GM19239 (cell line): ENCODE measurements at places on chromosomes 12 and 14.
A peak's percentile ranks its signal among the peaks of the same experiment; 100 is the strongest.

DNA sequence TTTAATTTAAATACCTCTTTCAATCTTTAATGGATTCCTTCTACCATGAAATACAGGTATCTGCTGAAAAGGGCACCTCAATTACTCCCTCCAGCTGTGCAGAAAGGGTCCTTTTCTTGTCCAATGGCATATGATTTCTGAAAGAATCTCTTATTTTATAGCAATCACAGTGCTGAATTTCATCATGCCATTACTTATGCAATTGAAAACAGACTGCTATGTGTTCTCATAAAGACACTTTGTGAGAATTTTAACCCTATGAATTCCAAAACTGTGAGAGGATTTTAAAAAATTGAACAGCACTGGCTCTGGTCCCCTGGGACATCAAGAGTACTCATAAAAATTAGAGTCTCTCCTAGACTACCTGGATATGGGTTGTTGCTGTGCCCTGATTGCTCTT lies 45.9 kb upstream of the CNOT2 start:
- DNase-seq, result no peak

DNA sequence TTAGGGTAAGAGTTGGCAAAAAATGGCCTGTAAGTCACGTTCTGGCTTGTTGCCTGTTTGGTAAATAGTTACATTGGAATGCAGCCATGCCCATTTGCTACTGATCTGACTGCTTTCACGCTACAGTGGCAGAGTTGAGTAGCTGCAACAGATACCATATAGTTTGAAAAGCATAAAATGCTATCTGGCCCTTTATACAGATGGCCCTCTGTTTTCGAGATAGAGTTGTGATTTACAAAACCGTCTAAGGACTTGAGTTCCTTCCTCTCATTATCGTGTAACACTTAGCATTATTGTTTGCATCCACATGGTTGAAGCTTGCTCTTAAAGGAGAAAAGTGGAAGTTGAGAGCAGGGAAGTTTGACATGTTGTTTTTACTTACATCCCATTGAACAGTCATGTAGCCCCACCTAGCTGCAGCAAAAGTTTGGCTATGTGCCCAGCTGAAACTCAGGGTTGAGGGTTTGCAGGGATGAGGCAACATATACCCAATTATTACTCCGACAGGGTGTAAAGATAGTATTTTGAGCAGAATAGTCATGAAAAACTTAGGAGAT lies 11.3 kb upstream of the SCFD1 start:
- no peak for DNase-seq

GRCh38 chr12:50537538-50537919 lies 32.7 kb downstream of the DIP2B start:
- no peak for DNase-seq

GRCh38 chr12:116517431-116518045 lies 41.6 kb upstream of the MAP1LC3B2 start:
- no peak for DNase-seq

GRCh38 chr12:126496201-126496600 lies 1431.0 kb downstream of the AACS start:
- no peak for DNase-seq

DNA sequence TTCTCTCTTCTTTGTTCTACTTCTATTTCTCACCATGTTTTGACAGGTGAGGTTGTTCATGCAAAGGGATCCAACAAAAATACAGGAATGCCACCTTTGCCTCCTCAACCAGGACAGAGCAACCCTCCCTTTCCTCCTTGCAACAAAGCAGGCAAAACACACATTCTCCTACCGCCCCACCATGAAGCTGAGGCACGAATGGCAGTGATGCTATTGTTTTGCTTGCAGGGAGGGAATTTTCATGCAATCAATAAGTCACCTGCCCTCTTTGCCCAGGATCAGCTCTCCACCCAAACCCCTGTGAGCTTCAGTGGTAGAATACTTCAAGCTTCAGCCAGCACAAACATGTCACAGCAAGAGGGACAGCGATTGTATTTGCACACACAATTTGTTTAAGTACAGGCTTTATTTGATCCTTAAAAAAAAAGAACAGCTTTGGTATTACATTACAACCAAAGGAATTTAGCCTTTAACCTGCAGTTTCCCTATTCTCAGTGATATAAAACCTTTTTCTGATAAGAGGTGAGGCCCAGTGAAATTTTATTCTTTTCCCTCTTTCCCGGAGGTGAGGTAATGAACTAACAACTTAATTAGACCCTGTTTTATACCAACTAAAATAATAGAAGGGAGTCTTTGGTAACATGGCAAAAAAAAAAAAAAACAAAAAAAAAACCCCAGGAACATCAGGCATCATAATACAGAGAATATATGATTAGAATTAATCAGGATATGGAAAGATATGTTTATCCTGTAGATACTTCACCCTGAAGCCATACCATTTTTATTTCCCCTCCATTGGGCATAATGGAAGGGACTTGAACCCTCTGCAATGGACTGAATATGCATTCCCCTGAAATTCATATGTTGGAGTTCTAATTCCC lies 87.0 kb upstream of the EEA1 start:
- DNase-seq, result no peak

GRCh38 chr14:68293404-68293803 lies 473.8 kb downstream of the RAD51B start:
- DNase-seq, result no peak

GRCh38 chr12:3803865-3804472 lies 51.1 kb upstream of the CRACR2A start:
- DNase-seq, result peak; percentile 29

- no peak for DNase-seq
Measured at GRCh38 chr14:95385701-95386100, 66.0 kb upstream of the CLMN start.

DNA sequence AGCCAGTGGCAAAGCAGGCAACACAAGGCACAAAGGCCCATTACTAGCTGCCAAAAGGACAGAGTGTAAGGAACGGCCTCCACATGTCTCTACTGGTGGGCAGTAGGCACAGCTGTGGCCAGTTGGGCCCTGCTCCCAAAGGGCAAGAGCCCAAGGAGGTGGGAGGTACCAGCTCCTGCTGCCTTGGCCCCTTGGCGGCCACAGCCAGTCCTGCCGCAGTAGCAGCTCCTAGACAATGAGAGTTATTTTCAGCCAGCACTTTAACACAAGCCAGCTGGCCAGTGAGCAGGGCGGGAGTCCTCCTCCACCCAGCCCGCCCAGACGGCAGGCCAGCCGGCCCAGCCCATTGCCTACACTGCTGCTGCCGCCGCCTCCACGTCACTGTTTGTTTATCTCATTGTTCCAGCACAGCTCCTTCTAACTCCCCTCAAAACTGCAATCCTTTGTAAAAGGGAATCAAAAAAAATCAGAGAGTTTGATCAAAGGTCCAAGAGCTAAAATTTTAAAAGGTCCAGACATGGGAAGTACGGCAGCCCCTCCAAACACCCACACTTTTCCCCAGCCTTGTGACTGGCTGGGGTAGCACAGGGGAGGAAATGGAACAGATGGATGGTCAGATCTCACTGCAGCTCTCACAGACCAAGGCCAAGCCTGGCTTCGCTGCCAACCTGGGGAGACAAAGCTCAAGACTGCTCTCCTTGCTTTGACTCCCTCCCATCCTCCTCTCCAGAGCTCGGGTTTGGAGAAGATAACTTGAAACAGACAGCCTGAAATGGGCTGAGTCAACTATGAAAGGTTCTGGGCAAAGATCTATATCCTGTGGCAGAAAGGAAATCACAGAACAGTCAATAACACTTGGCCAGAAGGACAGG lies 33.5 kb downstream of the FMNL3 start:
- DNase-seq, result no peak

GRCh38 chr12:120413901-120414695 lies 23.8 kb upstream of the COX6A1 start:
- no peak for DNase-seq

DNA sequence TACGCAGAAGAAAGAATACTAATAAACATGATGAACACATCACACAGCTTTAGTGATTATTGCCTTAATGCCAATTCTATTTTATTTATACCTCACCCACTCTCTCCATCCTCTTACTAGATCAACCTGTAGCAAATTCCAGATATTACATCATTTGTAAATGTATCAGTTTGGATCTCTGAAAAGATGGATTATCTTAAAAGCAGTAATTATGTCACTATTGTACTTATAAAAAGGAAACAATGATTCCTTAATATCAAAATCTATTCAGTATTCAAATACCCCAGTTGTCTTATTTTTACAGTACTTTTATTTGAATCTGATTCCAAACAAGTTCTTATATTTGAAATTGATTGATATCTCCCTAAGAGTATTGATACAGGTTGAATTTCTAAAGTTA lies 892.8 kb upstream of the MDGA2 start:
- DNase-seq, result no peak

GRCh38 chr12:52906191-52906601 lies 1.3 kb upstream of the KRT8 start:
- no peak for DNase-seq

DNA sequence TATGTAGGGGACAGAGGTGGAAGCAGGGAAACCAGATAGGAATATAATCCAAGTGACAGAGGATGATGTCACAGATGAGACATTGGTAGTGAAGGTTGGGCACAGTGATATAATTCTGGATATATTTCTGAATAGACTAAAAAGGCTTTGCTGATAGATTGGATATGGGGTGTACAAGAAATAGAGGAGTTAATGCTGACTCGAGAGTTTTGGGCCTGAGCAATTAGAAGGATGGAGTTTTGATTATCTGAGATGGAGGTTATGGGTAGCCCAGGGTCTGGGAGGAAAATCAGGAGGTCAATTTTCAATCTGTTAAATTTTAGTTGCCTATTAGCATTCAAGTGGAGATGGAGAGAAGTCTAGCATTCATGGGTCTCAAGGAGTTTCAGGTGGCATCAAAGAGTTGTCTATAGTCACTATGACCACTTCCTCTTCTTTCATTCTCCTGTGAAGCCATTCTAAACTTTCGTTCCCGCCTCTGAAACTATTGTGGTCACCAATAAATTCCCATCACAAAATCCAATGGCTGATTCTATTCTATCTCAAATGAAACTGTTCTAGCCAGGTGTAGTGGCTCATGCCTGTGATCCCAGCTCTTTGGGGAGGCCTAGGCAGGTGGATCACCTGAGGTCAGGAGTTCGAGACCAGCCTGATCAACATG lies 10.6 kb upstream of the ANO6 start:
- DNase-seq, result no peak

DNA sequence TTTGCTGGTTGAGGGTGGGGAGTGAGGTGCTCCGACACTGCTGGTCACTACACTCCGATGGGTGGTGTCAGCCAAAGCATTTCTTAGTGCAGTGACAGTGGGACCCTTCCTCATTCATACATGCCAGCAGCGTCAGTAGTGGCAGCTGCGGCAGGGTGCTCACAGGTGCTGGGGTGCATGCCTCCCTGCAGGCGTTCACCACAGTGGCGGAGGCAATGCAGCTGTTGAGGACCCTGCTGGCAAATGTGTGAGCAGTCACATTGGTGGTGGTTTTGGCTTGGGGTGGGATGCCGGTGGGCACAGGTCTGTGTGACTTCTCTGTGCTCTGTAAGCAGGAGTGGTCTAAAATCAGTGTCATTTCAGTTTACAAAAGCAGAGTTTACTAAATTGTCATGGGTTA lies 464.6 kb downstream of the FUT8 start:
- DNase-seq, result no peak

DNA sequence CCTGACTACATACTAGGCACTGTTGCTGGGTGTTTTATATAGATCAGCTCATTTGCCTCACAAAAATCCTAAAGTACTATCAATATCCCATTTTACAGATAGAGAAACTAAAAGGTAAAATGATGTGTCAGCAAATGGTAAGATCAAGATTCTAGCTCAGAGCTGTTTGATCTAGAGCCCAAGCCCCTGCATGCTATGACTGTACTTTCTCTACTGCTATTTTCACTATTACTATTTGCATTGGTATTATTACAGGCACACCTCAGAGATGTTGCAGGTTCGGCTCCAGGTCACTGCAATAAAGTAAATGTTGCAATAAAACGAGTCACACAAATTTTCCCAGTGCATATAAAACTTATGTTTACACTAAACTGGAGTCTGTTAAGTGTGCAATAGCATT lies 10.9 kb downstream of the ISCU start:
- no peak for DNase-seq

GRCh38 chr14:64684091-64684490 lies 20.1 kb upstream of the PLEKHG3 start:
- DNase-seq, result no peak

DNA sequence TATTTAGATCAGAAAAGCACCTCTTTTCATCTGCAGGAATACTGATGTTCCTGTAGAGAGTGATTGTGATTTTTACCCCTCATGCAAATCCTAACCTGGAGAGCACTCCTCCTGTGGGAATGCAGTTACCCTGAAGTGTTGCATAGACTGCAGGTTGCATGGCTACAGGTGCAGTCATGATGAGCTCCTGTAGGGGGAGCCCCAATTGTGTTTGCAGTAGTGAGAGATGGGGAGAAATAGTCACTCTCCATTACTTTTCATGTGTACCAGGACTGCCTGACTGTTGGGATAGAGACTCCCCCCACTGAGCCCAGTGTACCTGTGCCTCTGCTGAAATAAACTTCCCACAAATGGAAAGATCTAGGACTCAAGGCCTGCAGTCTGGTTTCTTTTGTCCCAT lies 1086.5 kb downstream of the SLC6A15 start:
- DNase-seq, result no peak

GRCh38 chr12:88630561-88630960 lies 50.3 kb upstream of the KITLG start:
- DNase-seq, result no peak

GRCh38 chr14:84028080-84028604 lies 1501.8 kb upstream of the FLRT2 start:
- DNase-seq, result no peak

GRCh38 chr14:80494769-80495168 lies 283.5 kb upstream of the DIO2 start:
- no peak for DNase-seq

GRCh38 chr12:105334582-105334981 lies 4.1 kb downstream of the C12orf75 start:
- no peak for DNase-seq

GRCh38 chr12:32926963-32927362 lies 30.4 kb upstream of the PKP2 start:
- DNase-seq, result no peak

- DNase-seq, result no peak
Measured at GRCh38 chr12:116610971-116611541, 51.9 kb downstream of the MAP1LC3B2 start.

- DNase-seq, result no peak
Measured at GRCh38 chr12:92000597-92000996, 145.0 kb downstream of the BTG1 start.

GRCh38 chr14:99512110-99512449 lies 30.9 kb downstream of the CCNK start:
- no peak for DNase-seq

DNA sequence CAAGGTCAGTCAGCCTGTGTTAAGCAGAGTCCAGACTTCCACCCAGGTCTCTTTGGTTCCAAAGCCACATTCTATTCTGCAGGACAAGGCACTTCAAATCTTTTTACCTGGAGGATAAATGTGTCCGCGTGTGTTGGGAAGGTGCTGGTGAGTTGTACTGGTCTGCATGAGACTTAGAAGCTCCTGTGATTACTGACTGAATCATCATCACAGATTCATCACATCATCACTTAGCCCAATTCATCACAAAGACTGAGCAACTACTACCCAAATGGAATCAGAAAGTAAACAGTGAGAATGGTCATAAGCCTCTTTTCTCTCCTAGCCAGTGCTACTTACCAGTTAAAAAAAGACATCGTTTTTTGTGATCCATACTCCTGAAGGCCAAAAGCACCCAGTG lies 5.3 kb downstream of the SLC15A5 start:
- DNase-seq, result no peak
